ENCODE measurements at places on chromosomes 16 and 17.

GRCh38 chr16:3788711-3789374, 71.5 kb upstream of the TRAP1 start:
- DNase-seq: no peak

DNA sequence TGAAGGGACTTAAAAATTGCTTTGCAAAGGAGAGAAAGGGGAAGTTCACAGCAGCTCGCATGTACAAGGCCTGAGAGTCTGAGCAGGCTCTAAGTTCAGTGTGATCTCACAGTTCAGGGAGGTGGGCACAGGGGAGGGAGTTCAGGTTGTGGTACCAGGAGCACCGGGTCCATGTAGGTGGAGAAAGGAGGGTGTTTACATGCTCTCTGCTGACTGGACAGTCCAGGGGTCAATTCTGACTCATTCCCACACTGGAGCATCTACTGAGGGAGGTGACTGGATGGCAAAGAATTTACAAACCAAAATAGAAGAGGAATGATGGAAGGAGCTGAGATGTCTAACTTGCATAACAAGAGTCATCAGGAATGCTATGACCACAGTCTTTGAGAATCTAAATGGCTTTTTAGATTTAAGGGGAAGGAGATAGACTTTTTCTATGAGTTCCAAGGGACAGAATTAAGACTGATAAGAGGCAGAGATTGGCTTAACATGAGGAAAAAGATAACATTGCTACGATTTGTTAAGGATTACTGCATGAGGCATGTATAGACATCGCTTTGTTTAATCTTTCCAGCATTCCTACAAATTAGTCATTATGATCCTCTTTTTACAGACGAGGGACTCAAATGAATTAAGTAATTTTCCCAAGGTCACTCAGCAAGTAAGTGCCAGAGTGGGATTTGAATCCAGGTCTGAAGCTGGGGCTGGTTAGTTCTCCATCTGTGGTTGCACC, 29.9 kb downstream of the MIS12 start:
- peak; percentile 89 for DNase-seq

DNA sequence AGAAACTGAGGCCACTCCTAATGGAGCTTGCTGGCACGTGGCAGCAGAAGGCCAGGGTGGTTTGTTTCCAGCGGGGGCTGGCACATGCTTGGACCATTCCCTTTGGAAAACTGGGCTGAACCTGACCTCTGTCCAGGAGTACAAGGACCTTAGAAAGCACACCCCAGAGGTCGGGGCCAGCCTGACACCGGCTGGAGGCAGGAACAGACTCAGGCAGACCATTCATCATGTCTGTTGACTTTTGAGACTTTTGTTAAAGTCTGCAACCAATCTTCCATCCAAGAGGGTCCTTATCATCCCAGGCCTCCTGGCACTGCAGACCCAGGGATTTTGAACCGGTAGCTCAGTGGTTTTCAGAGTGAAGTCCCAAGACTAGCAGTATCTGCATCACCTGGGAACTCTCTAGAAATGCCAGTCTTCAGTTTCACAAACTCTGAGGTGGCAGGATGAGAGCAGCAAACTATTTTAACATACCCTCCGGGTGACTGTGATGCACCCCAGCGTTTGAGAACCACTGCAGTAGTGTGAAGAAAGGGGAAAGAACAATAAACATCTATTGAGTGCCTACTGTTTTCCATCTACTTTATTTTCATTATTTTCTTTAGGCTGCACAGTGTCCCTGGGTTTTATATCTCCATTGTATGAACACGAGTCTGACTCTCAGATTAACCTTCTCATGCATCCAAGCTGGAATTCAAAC, 145.3 kb upstream of the PLCG2 start:
- DNase-seq: no peak

DNA sequence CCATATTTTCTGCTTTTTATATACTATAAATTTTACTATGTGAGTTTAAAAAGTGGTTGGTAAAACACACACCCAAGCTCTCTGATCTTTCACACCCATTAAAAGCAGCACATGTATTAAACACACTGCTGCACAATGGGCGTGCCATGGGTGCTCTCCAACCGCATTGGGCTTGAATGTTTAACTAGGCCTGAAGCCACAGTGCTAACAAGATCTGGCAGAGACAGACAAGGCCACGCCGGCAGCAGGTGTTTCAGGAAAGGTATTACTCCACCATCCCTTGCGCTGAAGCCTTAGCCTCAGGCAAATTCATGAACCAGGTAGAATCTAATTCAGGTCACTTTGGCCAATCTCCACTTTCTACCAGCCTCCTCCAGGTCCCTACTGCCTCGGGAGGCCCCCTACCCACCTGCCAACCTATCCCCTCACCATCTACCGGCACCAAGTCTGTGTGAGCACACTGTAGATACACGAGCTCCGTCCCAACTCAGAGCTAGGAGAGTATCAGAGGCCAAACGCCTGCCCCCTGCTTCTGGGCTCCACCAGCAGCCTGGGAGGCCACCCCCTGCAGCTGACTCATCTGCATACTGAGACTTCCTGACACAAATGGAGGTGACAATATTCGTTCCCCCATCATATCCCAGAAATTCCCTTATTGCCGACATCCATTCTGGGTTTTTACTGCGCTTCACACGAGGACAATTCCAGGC, 95.0 kb downstream of the ADCY9 start:
- peak; percentile 70 for DNase-seq

- no peak for DNase-seq
Measured at GRCh38 chr17:80225230-80225629, 5.0 kb downstream of the SLC26A11 start.

DNA sequence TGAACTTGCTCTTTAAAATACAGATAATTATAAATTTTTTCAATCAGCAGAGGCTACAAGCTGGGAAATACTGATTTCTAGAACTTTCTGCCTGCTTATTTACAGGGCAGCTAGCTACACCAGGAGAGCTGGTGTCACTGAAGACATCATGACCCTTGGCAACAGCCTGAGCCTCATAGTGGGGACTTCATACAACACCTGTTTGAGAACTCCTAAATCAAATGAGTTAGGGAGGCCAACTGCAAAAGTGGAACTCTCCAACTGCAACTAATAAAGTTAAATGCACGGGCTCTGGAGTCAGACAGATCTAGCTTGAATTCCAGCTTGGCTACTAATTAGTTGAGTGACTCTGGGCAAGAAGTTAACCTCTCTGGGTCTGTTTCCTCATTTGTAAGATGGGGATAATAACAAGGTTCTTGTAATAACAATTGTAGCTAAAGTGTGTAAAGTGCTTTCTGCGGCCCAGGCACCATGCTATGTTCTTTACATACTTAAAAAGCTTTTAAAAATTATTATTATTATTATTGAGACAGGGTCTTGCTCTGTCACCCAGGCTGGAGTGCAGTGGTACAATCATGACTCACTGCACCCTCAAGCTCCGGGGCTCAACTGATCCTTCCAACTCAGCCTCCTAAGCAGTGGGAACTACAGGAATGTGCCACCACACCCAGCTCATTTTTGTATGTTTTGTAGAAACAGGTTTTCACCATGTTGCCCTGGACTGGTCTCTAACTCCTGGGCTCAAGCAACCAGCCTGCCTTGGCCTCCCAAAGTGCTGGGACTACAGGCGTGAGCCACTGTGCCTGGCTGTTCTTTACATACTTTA, 33.4 kb downstream of the VAC14 start:
- no peak for DNase-seq

- DNase-seq: no peak
Measured at GRCh38 chr16:57039148-57039812, 49.9 kb downstream of the NLRC5 start.

DNA sequence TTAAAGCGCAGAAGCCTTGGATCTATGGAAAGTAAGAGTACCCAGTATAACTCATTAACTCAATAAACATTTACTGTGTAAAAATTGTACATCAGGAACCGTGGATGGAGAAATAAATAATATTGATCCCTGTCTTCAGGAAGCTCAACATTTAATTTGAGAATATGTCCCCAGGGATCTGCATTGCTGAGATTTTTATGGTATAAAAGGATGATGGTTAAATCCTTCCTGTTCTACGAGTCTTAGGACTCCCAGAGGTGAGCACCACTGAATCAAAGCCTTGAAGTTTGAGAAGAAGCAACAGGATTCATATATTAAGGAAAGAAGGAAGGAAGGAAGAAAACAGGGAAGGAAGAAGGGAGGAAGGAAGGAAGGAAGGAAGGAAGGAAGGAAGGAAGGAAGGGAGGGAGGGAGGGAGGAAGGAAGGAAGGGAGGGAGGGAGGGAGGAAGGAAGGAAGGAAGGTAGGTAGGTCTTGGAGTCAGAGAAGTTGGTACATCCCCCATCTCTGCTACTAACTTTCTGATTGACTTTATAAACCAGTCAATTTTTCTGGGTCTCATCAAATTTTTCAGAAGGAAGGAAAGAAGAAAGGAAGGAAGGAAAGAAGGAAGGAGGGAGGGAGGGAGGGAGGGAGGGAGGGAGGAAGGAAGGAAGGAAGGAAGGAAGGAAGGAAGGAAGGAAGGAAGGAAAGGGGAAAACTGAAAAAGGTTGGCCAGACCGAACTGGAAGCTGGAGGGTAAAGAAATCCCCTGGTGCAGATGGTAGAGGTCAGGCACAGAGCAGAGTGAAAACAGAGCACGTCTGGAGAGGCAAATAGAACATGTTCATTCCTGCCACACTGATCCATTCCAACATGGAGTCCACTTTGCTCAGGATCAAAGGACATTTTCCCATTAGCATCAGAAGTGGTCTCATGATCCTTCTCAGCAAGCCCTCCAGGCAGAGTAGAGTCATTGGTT, 422.2 kb upstream of the CDH11 start:
- no peak for DNase-seq

DNA sequence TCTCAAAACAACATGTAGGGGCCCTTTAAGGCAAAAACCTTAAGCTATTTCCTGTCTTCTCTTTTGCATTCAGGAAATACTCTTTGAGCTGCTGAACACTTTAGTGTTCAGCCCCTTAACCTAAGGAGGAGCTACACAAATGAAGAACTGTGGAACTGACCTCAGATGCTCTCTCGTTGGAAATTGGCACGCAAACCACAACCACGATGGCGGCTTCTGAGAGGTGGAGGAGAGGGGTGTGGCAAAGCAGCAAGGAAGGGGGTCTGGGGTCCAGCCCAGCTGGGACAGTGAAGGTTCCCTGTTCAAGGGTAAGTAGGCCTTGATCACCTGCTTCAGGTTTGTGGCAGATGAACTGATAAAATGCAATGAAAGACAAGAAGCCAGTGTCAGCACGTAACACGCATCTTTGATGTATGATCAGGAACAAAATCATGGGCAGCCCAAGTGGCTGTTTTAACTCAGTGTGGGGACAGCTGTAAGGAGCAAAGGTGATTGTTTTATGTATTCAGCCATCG, 291.6 kb upstream of the TNRC6C start:
- DNase-seq: no peak

Measured in RWPE1 (cell line).